ENCODE measurements at places on chromosomes 5 and 9.

DNA sequence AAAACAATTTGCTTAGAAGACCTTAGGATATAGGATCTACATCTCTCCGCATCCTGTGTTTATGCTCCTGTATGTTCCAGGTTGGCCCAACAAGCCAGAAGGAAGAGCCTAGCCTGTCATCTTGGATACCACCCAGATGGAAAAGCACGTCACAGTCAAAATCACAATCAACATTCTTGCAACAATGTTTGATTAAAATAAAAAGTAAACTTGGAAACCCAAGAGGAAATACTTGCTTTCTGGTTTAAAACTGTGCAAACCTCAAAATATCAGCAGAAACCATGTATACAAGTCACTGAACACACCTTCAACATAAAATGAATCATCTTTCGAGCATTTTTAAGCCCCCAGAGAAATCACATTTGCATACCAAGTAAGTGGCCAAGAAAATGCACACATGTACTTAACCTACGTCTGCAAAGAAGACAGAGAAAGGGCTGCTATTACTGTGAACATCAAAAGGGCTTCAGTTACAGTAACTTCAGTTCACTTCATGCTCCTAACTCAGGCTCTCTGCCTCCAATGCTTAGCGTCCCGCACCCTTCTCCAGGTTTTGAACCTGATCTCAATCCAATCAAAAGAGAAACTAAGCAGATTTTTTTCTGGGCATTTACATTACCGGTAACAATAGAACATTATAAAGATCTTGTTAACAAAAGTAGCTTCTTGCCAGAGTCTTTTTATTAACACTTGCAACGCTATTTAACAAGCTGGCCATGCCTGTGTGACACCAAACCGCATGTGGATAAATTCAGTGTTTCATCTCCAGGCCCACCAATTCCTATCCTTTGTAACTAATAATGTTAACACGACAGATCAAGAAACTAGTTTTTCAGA, 1.3 kb downstream of the ENC1 start:
- no peak for DNase-seq

DNA sequence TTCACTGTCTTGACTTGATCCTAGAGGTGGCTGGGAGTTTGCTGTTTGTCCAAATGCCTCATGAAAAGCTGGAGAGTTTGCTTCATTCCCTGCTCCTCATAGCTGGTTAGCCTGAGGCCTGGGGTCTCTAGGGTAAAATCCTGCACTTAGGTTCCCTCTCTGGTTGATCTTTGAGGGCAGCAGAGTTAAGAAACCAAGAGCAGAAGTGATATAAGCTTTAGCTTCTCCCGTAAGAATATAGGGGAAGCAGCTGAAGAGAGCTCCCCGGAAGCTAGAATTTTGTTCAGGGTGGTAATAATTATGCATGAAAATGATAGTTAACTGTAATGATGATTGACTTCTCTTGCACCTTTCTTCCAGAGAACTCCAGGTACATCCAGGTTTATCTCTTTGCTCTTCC, 1.4 kb downstream of the FAM53C start:
- DNase-seq, result no peak

DNA sequence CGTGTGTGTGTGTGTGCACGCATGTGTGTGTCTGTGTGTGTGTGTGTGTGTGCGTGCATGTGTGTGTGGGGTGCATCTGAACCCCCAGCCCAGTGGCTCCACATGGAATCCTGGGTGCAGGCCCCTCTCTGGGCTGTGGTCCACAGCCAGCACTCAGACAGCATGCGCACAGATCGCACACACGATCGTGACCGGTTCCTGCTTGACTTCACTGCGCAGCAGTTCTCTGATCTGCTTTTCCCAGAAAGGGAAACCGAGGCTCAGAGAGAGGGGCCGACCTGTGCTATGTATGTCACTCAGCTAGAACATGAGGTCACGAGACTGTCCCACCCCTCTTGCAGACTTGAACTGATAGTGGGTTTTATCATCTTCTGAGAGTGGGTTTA, 34.4 kb downstream of the RASGEF1C start:
- DNase-seq, result no peak

DNA sequence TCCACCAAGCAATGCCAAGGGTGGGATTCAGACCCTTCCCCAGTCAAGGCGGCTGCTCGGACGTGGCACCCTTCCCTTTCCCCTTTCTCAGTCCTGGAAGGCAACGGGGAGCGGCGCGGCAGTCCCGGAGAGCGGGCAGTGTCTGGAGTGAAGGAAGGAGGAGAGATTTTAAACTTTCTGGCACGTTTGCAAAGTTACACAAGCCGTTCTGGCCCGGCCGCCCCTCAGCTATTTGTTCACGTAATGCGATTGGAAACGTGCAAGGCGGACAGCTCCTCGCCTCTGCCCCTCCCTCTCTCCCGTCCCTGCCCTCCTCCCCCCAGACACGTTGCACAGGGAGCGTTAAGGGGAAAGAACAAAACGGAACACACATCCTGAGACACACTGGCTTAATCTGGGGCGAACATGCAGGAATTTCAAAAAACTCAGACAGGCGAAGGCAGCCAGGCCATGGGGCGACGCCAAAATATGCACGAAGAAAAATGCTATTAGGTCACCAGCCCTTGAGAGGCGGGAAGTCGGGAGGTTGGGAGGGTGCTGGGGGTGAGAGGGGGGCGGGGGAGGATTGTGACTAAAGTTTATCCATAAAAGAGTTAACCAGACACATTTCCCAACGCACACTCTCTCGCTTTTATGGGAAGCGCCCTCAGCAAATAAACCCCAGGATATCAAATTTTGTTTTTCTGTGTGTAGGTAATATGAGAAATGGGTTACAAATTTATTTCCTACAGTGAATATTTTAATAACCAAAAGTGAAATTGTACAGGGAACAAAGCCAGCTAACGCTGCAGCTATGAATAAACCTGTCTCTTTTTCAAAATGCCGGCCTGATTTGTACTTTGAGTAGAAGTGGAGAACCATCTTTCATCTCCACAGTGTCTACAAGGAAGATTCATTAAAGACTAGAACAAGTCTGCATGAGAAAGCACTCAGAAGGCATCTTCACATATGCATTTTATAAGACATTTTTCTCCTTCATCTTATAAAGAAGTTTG, at the start of gene LOX:
LOX (minus strand) TSS at position 144 of the 995 bp plus-strand sequence. CDS start 274 bp downstream, outside the sequence.
- DNase-seq, result peak; percentile 68

- no peak for DNase-seq
Measured at GRCh38 chr9:129405089-129405826, 215.6 kb downstream of the C9orf50 start.

GRCh38 chr5:10233505-10233904, 16.2 kb downstream of the ATPSCKMT start:
- DNase-seq, result peak; percentile 31

DNA sequence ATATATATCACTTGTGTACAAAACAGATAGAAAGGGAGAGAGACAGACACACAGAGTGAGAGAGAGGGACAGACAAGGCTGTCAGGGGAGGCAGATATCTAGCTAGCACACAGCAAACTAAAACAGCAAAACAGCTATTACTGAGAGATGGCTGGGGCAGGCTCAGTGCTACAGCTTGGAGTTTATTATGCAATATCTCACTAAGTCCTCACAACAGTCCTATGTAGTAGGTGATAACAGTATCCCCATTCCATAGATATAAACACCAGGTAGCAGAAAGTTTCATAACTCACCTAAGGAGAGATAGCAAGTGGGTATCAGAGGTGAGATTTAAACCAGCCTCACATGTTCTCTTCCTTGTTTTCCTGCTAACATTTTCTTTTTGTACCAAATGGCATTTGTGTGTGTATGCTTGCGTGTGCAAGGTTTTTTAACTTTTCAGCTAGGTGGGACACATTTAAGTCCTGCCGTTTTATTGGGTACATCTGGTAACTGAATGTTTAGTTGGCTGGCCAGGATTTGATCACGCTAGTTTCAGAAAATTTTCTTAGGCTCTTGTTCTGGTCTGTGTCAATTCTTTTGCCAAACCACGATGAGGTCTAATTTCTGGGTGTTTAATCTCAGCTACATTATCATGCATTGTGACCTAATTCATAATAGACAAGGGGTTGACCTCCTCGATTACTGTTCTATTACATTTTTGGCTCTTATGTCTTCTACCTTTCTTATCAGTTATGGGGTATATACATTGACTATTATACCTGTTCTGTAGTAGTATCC, 105.1 kb downstream of the LMNB1 start:
- no peak for DNase-seq

GRCh38 chr9:95494022-95494415, 22.8 kb downstream of the PTCH1 start:
- no peak for DNase-seq

- DNase-seq, result peak; percentile 22
Measured at GRCh38 chr5:14061106-14061505, 82.0 kb upstream of the TRIO start.

GRCh38 chr5:164153469-164154172, 648.2 kb downstream of the MAT2B start:
- no peak for DNase-seq

DNA sequence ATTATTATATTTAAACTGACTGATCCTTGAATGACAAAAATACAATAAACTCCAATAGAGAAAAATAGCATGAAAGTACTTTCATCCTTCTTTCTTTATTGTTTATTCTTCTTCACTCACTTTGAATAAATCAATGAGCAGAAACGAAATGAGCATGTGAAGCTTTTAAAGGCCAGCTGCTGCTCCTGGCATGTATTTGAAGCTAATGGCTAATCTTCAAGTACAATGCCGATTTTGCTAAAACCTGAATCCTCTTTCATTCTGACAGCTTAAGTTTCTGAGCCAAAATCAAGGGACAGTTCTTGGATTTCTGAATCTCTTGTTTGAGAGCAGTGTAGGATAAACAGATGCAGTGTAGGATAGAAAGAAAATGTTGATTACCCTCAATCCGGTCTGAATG, 237.3 kb downstream of the CDH10 start:
- DNase-seq, result no peak

DNA sequence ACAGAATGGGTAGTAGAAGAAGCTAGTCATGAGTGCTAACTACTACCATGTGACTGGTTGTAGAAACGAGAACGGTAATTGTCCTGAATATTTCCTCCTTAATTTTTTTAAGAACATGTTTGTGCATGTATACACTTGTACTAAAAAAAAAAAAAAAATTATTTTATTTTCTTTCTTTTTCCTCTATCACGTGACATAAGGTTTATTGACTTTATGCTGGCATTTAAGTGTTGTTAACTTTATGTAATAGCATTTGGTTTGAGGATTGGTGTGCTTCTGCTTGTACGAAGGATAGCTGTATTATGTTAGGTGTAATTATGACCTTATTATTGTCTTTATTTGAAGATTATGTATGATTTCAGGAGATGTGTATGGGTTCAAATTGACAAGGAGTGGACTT, 349.1 kb upstream of the PTPRD start:
- no peak for DNase-seq

- DNase-seq, result peak; percentile 55
Measured at GRCh38 chr5:54518146-54518817, 723 bp downstream of the SNX18 start.

DNA sequence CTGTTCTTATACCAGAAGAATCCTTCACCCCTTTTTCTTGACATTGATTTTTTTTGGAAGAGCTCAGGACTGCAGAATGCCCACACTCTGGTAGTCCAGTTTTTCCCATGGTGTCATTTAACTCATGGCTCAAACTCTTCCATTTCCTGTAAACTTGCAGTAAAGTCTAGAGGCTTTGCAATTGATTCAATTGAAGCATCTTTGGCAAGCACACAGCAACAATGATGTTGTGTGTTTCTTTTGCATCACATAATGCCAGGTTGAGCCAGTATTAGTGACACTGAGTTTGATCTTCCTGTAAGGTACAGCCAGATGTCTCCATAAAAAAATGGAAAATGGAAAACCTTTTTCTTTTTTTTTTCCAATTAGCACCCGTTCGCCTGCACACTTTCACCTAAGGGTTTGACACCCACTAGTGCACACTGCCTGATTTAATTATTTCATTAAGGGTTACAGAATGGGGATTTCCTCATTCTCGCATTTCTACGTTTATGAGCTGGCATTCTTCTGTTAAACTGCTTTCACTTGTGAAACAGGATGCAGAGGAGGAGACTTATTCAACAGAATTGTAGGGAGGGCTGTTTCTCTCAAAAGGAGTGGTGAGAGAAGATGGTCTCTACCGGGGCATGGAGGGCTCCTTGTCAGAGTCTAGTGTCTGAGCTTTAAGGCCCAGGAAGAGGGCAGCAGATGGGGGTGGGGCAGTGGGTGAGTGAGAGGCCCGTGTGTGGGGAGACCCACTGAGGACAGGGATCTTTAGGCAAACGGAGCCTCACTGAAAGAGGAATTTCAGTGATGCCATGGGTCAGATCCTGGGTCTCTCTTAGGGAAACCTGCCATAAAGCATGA, 2.2 kb upstream of the S1PR3 start:
- no peak for DNase-seq

- no peak for DNase-seq
Measured at GRCh38 chr9:126698756-126699155, 85.0 kb downstream of the LMX1B start.

DNA sequence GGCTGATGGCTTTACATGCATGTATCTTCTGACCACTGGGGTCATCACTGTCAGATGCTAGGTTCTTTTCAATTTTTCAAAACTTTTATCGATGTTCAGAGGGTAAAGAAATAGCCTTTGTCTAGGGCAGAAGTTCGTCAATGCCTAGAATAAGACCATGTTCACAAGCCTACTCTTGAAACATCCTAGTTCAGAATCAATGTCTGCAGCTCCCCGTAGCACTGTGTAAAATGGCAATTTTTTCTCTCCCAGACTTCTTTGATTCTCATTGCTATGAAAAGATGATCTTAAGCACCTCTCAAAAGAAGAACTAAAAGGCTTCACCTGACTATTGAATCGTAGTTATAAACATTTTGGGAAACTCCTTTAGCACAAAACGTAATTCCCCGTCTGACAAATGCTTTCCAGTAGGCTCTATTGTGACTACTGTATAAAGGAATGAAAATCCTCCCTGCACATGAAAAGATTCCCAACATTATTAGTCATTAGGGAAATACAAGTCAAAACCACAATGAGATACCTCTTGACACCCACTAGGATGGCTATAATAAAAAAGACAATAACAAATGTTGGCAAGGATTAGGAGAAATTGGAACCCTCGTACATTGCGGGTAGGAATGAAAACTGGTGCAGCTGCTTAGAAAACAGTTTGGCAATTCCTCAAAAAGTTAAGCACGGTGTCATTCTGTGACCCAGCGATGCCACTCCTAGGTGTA, 263.5 kb downstream of the ARHGAP26 start:
- no peak for DNase-seq

DNA sequence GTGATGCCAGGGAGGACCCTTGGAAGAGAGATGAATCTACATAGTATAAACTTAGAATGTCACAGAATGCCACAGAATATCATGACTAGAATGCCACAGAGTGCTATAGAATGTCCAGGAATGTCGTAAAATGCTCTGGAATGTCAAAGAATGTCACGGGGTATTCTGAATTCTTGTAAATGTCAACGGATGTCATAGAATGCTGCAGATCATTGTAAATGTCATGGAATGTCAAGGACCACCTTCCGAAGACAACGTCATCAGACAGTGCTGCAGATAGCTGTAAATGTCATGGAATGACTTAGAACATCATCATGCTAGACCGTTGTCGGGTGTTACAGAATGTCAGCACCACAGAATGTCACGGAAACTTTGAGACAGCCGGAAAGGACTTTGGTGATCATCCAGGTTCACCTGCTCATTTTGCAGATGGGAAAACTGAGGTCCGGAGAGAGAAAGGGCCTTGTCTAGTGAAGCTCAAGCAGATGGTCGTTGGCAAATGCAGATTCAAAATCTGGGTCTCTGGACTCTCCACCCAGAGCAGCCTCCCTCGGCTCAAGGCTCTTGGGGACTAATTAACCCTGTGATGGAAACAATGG, 117.1 kb downstream of the LHX2 start:
- DNase-seq, result no peak

Data from HEK293T (cell line).